ENCODE measurements at places on chromosomes 5 and 9.

DNA sequence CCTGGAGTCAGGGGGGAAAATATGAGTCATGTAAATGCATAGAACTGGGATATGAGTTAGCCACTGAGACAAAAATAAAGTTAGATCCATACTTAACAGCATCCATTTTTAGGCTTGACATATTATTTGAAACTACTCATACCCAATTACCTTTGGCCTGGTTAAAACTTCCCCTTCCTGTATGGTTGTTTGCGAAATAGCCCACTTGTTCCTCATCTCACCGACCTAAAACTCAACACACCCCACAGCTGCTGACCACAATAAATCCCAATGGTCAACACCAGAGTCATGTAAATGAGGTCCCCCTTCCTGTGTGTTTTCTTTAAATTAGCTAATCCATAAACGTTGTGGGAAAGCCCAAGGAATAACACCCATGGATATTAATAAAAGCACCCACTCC is 55.2 kb upstream of the TMEM215 start:
- no peak for DNase-seq

DNA sequence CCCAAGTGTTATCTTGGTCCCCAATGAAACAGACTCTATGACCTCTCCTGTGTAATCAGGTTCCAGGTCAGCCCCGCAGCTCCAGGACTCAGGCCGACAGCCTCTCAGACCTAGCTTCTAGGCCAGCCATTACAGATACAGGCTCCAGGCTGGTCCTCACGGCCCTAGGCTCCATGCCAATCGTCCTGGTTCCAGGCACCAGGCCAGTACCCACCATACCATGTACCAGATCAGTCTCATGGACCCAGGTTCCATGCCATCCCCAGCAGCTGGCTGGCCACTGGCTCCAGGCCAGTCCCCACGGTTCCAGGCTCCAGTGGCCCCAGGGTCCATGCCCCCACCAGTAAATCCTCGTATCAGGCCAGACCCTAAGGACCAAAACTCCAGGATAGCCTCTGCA is 1326.6 kb upstream of the C9orf72 start:
- DNase-seq: no peak

GRCh38 chr5:154214371-154215106 is 24.0 kb downstream of the GALNT10 start:
- DNase-seq: no peak

- no peak for DNase-seq
Observed at GRCh38 chr9:5851445-5851844, 18.5 kb upstream of the ERMP1 start.

DNA sequence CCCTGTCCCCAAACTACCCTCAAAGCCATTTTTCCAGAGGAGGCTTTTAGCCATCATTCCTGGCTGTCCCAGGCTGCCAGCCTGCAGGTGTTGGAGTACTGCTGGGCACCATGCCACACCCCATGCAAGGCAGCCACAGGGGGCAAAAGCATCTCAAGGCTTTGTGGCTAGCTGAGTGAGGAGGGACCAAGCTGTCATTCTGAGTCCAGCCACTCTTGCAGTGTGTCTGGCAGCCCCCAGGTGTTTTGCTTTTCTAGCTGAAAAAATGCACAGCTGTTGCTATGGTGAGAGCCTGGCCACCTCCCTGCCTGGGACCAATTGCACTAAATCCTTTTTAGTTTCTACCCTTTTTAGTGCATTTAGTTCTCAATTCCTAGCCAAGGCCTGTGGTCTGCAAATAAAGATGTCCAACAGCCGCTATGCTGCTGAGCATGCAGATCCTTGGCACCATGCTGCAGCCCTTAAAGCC is 50.4 kb upstream of the PTGS1 start:
- no peak for DNase-seq

DNA sequence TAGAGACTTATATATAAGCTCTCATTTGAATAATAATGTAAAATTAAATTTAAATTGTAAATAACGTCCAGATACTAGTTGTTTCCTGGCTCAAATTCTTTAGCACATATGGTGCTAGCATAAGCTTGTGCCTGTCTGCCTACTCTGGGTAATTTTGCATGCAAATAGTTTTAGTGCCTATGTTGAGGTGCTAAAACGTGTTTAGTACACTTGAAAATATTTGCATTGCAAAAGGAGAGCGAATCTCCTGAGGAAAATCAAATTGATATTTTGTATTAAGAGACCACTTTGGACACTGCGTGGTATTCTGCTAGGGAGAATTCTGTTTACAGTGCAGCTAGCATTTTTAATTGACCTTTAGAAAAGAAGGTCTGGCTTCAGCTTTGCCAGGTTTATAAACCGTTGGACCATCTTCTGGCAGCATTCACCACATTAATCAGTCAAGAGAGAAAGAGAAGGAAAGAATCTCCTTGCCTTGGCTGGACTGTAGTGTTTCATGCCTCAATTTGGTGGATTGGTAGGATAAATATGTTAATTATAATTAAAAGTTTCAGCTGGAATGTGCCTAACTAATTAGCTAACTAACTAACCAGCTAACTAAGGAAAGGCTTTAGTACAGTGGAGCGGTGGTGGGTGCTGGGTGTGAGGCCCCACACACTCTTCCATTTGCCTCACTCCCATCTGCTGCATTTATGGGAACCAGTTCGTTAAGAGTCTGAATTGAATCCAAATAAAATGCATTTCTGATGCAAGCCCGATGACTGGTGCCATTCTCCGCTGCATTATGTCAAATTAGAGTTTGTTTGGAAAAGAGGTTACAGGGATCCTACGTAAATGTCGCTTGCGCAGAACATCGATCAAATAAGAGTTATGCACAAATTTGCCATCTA is 150.1 kb upstream of the MPDZ start:
- no peak for DNase-seq

DNA sequence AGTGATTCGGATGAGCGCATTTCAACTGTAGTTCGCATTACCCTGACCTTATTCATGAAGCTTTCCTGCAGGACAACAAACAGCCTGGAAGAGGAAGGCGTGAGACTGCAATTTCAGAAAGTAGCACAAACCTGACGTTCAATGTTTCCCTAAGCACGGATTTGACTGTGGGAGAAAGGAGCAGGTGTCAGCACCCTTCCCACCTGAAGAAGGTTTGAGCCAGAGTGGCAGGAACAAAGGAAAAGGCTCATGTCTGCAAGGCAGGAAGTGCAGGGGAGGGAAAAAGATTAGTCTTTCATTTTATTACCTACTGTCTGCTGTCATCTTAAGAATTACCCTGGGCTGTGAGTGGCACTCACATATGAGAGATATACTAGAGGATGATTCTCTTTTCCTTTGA is 114.0 kb downstream of the MED10 start:
- DNase-seq: no peak

DNA sequence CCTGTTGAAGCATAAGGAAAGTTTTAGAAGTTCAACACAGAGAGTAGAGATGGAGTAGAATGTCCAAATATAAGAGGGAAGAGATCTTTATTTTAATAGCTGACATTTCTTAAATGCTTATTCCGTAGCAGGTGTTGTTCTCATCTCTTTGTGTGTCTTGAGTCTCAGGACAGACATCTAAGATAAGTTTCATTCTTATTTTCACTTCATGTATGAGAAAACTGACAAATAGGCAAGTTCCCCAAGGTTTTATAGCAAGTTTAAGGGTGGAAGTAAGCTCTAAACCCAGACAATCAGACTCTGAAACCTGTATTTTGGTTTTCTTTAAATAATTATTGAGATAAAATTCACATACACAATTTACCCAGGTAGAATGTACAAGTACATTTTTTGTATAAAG is 228.4 kb upstream of the PPP1R2B start:
- no peak for DNase-seq

- DNase-seq: no peak
Observed at GRCh38 chr5:136108180-136108611, 24.4 kb upstream of the SMAD5 start.

- peak; percentile 13 for DNase-seq
Observed at GRCh38 chr5:177354711-177355110, 3.0 kb upstream of the RGS14 start.

DNA sequence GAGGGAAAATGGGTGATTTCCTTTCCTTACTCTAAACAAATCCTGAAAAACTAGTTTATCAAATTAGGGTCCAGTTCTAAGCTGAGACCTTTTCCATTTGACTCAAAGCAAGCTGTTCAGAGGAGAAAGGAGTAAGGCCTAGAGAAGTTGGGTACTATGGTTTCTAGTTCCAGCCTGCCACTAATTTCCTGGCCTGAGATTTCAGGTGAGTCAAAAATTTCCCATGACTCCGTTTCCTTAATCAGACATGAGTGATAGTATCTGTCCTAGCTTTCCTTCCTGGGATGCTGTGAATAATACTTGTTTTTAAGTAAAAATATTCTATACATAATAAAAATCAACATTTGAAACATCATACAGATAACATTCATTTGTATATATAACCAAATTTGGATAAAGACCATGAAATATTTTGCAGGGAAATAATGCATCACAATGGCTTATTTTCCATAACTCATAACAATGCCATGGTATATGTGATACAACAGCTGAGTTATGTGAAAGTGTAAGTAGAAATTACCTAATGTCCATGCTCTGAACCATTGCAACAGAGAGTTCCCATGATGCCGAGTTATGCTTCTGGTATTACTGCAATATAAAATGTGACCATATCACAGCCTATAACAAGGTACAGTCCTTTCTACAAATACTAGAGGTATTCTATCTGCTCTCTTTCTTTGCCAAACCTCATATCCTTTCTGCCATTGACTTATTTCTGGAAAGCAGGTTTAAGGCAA is 142.7 kb downstream of the MLLT3 start:
- no peak for DNase-seq

DNA sequence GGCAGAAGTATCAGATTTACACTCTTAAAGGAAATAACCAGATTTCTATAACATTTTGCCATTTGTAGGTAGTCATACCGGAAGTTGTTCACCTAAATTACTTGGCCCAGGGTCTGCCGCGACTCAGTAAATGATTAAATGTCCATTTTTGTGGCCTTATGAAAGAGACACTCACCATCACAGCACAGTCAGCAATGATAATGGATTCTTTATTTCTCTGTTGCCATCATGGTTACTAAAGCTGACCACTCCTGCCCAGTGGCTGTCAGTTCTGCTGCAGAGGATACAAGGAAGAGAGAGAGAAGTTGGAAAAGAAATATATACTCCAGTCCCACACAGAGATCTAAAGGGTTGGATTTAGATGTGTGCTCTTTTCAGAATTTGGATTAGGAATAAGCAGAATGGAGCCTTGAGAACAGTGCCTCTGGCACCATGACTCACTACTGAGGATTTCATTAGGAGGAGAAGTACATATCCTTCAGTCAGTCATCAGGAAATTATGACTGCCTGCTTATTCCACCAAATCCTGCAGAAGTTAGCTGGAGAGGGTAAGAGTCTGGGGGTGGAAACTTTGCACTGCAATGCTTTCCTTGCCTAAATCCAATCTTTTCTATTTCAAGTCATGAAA is 72.8 kb upstream of the EFNA5 start:
- DNase-seq: no peak

- DNase-seq: peak; percentile 84
Observed at GRCh38 chr9:14203356-14204056, 110.4 kb downstream of the NFIB start.

DNA sequence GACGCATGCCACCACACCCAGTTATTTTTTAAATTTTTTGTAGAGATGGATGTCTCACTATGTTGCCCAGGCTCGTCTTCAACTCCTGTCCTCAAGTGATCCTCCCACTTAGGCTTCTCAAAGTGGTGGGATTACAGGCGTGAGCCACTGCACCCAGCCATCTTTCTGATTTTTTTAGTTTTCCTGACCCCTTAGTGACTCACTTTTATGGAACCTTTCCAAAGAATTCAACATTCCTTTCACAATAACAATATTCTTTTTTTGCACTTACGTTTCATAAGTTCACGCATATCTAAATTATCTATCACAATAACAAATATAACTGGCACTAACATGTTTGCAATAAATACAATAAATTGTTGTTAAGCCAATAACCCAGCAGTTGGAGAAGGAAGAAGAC is 8.5 kb downstream of the ELOVL7 start:
- no peak for DNase-seq

DNA sequence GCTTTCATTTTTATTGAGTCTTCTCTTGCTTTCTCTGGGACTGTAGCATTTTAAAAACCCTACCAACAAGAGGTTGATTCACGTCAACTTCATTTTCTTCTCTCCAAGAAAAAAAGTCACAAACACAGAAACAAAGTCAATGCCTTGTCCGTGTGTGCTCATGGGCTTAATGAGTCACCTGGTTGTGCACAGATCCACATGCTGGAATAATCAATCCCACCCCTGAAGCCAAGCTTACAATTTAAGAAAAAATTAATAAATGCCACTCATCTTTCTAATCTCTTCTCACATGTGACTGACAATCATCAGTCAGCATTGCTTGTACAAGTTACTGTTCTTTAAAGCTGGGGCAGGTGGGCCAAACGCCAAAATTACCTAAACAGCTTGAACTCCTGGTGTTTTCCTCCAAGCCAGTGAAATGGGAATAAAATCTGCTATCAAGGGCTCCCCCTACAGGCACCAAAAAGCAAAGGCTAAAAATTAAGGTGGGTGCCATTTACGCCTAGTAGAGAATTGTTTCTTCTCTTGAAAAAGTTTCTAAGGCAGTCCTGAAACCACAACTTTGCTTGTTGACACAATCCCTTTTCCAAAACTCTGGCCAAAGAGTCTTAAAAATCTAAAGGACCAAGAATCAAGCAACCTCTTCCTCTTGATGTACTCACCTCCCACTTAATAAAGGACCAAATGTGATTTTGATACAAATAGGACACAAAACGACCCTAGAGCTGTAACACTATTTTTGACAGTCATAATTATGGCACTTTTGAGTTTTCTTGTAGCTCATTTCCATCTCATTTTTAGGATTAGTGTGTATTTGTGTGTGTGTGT is 21.3 kb downstream of the TRMO start:
- no peak for DNase-seq

DNA sequence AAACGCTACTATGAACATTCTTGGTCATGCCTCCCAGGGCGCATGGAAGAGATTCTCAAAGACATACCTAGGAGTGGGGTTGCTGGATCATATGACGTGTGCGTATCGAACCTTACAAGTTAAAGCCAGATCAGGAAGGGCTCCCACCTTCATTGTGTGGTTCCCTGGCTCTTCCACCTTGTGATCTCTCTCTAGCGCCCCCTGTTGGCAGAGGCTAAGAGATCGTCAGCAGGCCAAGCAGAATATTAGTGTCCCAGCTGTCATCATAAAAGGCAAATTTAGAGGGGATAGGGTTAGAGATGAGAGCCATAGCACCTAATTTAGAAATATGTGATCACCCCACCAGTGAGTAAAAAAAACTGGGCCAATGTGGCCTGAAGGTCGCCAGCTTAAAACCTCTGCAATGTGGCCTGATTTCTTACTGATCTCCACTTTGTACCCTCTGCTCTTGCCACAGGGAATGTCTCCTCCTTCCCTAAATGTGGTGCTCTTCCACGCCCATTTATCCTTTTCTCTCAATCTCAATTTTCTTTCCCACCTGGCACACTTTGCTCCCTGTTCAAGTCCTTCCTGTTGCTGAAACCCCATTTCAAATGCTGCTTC is 91.7 kb upstream of the SHB start:
- DNase-seq: peak; percentile 63

DNA sequence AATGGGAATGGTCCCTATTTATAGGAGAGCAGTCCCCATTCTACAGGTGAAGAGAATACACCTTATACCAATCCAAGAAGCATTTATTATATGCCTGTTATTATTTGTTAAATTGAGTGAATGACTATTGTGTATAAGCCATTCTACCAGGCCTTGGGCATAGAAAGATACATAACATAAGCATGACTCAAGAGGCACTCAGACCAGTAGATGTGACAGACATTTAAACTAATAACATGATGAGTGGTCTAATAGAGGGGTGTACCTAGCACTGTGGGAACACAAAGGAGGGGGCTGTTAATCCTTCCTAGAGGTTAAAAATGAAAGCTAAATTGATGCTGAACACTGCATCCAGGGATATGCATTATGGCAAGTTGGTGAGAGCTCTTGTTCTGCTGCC is 145.0 kb upstream of the TNC start:
- DNase-seq: no peak

- DNase-seq: no peak
Observed at GRCh38 chr5:12392246-12392645, 488.0 kb upstream of the CTNND2 start.

Measured in Right ventricle myocardium superior (tissue), 1 donor.